ENCODE measurements at places on chromosomes 2 and 18.

- DNase-seq, result no peak
Measured at GRCh38 chr2:47007826-47008225, 92.2 kb upstream of the MCFD2 start.

GRCh38 chr2:236261452-236261851 lies 2.8 kb downstream of the ASB18 start:
- DNase-seq, result no peak

DNA sequence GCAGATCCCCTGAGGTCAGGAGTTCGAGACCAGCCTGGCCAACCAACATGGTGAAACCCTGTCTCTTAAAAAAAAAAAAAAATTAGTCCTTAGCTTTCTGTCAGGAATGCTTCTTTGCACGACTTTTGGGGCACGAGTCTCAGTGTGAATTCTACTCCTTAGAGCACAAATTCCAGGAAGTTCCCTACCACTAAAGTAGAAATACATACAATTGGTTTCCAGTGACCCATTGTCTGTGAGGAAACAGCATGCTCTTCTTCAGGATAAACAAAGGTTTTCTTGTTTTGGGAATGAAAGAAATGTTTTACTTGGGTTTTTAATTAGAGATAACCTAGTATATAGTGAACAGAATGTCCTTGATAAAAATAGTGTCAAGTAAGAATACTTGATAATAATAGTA lies 23.7 kb downstream of the PSMA8 start:
- no peak for DNase-seq

DNA sequence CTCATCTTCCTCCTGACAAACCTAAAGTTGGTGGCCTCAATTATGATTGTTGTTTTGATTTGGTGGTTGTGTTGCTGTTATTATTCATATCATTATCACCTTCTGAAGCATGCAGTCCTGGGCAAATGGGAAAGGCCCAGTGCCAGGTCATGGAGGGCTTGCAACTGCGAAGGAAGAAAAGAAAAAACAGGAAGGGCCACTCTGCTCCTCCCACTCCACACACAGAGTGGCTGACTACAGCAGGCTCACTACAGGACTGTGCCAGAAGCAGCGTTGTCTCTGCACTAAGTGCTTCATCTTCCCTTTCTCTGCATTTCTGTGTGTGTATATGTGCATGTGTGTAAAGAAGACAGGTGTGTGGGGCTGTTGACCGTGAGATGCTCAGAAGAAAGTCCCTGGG lies 231.9 kb downstream of the ANKRD30B start:
- DNase-seq, result no peak

GRCh38 chr2:39796134-39796533 lies 17.1 kb upstream of the THUMPD2 start:
- DNase-seq, result no peak

GRCh38 chr18:7684966-7685365 lies 117.8 kb downstream of the PTPRM start:
- no peak for DNase-seq

DNA sequence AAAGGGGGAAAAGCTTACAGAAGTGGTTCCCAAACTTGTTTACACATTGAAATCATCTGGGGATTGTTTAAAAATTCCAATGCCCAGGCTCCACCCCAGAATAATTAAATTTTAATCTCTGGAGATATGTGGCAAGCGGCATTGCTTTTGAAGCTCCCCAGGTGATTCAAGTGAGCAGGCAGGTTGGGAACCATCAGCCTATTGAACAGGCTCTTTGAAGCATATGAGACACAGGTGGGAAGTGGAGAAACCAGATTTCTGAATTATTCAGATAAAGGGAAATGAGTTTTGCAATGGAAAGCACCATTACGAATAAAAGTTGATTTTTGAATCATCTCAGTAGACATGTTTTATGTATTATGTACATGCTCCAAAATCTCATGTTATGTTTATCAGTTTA lies 57.6 kb upstream of the NOSTRIN start:
- no peak for DNase-seq

DNA sequence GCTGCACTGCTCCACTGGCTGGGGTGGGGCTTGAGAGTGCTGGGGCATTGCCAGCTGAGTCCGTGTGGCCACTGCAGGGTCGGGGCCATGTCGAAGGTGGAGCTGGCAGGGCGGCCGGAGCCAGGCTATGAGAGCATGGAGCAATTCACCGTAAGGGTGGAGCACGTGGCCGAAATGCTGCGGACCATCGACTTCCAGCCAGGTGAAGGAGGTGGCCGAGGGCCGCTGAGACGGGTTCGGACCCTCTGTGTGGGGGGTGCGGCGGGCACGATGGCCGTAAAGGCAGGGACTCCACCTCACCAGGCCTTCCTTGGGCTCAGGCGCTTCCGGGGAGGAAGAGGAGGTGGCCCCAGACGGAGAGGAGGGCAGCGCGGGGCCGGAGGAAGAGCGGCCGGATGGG lies 2.1 kb downstream of the UCN start:
- DNase-seq, result no peak

DNA sequence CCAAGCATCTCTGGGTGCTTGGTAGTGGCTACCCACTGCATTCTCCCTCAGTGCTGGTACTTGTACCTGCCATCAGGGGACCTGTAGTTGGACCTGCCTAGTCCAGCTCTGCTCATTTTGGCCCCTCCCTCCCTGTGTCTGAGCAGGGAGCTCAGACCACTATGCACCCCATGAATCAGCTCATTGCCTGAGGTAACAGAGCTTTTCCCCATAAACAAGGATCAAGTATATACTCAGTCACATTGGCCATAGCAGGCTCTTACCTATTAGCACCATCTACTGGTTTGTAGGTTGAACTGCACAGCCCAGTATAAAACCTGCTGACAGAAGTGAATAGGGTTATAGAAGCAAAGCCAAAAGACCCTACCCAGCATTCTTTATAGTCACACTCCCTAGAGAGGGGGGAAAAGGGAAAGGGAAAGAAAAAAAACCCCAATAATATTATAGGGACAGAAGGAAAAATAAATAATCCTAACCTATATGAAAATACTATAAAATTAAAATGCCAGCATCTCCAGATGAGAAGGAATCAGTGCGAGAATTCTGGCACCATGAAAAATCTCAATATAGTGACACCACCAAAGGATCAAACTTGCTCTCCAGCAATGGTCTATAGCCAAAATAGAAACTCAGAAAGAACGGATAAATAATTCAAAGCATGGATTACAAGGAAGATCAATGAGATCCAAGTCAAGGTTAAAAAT lies 6.9 kb upstream of the FLACC1 start:
- no peak for DNase-seq

- DNase-seq, result no peak
Measured at GRCh38 chr2:195603998-195604397, 53.0 kb upstream of the SLC39A10 start.

DNA sequence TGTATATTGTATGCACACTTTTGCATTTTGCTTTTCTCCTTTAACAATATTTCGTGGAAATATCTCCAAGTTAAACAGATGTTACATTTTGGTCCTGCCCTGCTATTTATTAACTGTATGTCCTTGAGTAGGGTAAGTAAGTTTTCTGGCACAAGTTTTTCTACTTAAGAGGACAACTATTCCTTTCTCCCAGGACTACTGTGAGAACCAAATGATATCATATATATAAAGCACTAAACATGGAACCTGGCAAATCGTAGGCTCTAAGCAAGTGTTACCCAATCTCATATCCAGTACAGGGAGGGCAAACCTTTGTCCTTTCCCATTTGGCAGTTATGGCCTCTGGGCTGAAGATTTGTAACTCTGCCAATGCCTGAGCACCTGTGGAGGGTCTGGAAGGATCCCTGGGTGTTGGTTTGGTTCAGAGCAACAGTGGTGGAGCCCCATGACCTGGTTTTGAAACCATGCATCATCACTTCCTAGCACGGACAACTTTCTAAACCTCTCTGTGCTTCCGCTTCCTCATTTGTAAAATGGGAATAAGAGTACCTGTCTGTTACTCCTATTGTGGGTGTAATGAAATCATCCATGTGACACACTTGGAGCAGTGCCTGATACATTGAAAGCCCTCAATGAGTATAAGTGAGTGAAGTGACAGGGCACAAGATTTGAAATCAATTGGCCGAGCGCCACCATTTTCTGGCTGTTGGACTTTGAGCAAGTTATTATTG lies 28.3 kb upstream of the ICOS start:
- no peak for DNase-seq

GRCh38 chr2:37670378-37671008 lies 949 bp downstream of the CDC42EP3 start:
- no peak for DNase-seq

DNA sequence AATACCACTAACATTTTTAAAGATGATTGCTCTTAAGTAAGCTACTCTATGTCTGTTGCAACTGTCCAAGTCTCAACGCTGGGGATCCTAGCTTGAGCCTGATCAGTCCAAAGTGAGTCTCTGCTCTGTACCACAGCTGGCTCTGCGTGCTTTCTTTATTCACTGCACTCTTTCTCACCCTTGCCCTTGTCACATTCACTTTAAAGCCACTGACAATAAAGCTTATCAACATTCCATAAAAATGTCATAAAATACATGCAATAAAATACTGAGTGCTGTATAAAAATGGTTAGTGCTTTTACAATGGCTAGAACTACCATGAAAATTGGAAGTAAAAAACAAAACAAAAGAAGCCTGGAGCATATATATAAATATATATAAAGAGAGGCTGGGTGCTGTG lies 45.5 kb upstream of the LRRTM4 start:
- no peak for DNase-seq

GRCh38 chr2:179729966-179730365 lies 131.4 kb downstream of the ZNF385B start:
- DNase-seq, result no peak

DNA sequence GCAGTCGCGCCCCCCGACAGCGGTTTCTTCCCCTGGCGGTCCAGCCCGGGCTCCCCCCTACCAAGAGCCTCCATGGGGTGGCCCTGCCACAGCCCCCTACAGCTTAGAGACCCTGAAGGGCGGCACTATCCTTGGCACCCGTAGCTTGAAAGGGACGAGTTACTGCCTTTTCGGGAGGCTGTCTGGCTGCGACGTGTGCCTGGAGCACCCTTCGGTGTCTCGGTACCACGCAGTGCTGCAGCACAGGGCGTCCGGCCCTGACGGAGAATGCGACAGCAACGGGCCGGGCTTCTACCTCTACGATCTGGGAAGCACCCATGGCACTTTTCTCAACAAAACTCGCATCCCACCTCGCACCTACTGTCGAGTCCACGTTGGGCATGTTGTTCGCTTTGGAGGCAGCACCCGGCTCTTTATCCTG lies 475 bp downstream of the SLC4A1AP start:
- DNase-seq, result no peak

GRCh38 chr18:24853076-24853475 lies 392.6 kb downstream of the HRH4 start:
- DNase-seq, result no peak

GRCh38 chr2:106195981-106196380 lies 1.9 kb upstream of the UXS1 start:
- DNase-seq, result no peak

GRCh38 chr2:196291426-196291825 lies 120.0 kb upstream of the STK17B start:
- no peak for DNase-seq

DNA sequence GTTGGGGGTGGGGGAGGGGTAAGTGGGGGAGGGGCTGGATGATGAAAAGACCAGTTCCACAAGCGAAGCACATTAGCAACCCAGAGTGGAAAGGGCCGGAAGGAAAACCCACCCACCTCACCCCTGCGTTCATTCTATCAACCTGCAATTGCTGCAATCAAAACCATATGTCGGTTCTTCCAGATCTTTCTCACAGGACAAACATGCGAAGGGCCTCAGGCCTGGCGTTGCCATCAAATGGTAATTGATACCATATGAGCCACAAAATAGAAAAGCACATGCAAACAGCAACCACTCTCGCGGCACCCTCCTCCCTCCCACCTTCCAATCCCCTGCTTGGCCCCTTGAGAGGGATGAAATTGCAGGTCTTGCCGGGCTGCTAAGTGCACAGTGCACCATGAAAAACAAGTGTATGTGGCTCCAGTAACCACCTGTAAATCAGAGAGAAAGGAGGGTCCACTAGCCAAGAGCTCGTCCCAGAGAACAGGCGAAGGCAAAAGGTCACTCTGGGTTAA lies 287.5 kb downstream of the TCF4 start:
- no peak for DNase-seq

- no peak for DNase-seq
Measured at GRCh38 chr18:63859781-63860475, 27.6 kb upstream of the SERPINB2 start.

- no peak for DNase-seq
Measured at GRCh38 chr2:22829791-22830190, 555.2 kb upstream of the KLHL29 start.

GRCh38 chr2:63862806-63863205 lies 21.1 kb downstream of the UGP2 start:
- DNase-seq, result no peak

DNA sequence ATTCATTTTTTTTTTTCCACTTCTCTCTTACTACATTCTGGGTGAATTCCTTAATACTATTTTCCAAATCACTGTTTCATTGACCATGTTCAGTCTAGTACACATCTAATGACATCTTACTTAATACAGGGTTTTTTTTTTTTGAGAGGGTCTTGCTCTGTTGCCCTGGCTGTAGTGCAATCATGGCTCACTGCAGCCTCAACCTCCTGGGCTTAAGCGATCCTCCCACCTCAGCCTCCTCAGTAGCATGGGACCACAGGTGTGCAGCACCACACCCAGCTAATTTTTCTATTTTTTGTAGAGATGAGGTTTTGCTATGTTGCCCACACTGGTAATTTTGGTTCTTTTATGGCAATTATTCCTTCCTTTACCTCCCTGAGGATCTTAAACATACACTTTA lies 29.4 kb downstream of the FBXO11 start:
- DNase-seq, result no peak

- no peak for DNase-seq
Measured at GRCh38 chr2:234830853-234831252, 121.0 kb upstream of the SH3BP4 start.

GRCh38 chr18:77151772-77152520 lies 19.4 kb upstream of the MBP start:
- no peak for DNase-seq

DNA sequence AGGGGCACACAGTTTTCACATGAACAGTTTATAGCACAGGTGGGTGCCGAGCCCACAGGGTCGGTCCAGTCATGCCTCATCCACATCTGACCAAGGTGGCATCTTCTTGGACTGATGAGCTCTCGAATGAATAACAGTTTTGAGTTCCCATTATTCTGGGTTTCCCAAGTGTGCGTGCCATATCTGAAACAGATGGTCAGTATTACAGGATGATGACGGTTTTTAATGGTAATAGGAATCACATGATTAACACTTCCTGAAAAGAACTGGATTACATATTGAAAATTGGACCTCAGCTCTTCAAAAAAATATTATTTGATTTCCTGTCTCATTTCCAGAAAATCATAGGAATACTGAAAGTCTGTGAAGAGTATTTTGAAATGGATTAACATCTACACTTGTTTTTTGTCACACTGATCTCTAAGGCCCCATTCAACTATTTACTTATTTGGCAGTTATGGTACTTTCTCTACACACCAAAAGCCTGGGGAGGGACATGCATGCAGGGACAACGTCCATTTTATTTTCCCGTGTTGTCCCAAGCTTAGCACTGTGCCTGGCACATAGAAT lies 22.2 kb upstream of the NAB1 start:
- no peak for DNase-seq

All from activated CD8-positive, alpha-beta memory T cell treated with anti-CD3 and anti-CD28 coated beads for 1 hour (primary cell).